ENCODE measurements at places on chromosomes 1 and 21.

- DNase-seq, result no peak
Measured at GRCh38 chr1:162906485-162906884, 45.5 kb upstream of the CCDC190 start.

DNA sequence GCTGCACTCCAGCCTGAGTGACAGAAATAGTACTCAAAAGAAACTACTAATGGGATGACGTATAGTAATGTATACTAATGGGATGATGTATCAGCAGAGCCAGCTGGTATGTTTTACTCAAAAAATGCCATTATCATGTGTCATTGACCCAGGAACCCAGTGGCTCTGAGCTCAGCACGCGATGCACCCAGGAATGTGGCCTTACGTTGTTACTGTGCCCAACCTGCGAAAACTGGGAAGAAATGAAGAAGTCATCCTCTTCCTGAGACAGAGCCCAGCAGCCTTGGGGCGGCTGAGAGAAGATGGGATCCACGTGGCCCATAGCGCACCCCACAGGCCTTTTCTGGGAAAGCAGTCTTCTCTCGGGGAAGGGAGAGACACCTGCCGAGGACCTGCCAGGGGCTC, 8.8 kb downstream of the UBE2J2 start:
- DNase-seq, result peak; percentile 94

GRCh38 chr1:247336390-247336789, 4.7 kb upstream of the ZNF496 start:
- no peak for DNase-seq

DNA sequence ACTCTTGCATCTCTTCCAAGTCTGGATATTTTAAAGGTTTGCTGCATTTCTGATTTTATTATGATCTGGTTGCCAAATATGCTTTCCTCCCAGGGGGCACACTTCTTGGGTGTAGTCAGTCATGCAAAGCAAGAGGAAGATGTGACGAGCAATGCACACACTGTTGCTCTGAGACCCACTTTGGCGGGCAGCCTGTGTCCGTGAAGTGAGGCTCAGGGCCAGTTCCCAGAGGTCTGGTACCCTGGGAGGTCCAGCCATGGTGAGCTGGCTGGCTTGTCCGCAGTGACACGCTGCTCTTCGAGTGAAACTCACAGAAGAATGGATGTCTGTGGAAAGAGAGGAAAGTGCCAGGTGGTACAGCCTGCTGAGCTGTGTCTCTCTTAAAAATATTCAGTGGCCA, 52.8 kb upstream of the EDN2 start:
- DNase-seq, result no peak

DNA sequence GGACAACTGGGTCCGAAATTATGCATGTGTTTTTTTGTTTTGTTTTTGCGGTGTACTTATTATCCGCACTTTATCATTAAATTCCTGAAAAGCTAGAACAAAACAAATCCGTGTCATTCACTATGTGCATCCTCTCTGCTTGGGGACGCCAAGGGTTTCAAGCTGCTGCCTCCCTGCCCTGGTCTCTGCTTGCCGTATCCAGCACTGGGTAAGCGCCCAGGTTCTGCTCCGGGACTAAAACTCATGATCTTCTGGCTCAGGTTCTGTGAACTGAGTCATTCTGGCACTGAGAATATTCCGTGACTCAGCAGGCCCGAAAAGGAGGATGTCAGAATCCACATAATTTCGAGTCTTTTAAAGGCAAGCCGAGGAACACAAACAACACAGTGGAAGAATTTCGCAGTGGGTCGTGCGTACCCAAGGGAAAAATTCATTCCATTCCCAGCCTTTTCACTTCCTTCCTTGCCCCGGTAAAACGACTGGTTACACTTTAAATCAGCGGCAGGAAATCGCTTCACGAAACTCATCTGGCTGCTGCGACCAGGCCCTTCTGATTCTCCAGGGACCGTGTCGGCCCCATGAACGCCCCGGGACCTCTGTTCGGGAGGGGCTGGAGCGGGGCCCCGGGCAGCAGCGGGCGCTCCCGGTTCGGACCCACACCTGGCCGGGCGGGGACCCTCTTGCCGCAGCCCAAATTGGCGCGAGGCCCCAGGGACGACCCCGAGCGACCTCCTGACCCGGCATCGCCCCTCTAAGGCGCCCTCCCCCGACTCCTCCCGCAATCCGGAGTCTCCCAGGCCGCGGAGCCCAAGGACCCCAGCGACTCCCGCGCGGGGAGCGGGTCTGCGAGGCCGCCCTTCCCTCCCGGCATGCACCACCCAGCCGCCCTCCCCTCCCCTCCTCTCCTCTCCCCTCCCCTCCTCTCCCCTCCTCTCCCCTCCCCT, 746 bp upstream of the LAMC1 start:
- DNase-seq, result peak; percentile 89

DNA sequence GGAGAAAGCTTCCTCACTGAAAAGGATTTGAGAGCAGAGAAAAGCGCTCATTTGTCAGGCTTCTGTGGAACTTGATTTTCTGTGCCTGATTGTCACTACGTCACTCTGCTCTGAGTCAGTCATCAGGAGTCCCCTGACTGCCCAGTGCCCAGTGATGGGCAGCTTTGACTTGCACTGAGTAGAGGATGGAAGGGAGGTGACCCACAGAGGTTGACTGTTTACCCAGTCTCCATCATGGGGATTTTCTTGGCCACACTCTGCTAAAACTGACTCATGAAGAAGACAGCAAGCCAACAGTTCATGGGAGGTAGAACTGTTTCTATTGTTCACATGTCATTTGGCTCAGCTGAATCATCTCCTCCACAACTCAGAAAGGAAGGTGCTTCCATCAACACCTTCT, 82.1 kb upstream of the DUSP10 start:
- DNase-seq, result no peak

DNA sequence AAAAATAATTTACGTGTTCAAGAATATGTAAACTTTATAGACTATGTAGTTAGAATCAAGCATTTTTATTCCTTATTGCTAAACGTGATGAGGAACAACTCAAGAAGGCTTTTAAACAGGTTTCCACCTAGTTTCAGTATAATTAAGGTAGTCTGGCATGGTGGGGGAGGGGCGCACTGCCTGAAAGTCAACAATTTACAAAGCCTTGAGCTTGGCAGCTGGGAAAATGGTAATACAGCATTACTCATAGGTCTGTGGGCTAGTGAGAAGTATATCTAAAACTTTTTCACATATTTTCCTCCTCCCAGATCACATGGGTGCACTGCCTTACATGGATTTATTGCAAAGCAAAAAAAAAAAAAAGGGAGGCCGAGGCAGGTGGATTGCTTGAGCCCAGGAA, 75.2 kb downstream of the EVI5 start:
- peak; percentile 66 for DNase-seq

DNA sequence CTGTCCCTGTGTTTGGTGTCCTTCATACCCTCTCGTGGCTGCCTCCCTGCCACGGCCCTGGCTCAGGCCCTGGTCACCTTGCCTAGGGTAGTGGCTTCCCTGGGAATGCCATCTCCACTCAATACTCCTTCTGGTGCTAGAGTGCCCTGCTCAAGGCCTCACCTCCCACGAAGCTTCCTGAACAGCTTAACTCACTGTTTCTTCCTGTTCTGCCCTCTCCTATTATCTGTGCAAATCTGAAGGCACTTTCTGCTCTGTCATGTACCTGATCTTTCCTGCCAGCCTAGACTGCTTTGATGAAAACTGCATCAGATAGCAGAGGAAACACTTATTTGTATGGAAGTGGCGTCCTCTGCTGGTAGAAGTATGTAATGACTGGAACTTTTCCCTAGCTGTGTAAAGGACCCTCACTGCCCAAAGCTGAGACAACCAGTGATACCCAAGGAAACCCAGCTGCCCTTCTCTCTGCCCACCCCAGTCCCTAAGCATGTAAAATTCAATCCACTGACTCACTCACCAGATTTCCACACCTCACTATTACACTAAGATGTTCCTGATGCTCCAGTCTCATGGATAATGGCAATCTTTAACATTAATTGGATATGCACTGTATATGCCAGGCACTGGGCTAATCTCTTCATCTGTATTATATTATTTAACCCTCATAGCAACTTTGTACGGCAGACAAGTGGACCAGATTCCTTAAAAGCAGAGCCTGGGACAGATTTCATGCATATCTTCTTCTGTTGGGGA, 36.2 kb upstream of the BTG2 start:
- DNase-seq, result peak; percentile 73

DNA sequence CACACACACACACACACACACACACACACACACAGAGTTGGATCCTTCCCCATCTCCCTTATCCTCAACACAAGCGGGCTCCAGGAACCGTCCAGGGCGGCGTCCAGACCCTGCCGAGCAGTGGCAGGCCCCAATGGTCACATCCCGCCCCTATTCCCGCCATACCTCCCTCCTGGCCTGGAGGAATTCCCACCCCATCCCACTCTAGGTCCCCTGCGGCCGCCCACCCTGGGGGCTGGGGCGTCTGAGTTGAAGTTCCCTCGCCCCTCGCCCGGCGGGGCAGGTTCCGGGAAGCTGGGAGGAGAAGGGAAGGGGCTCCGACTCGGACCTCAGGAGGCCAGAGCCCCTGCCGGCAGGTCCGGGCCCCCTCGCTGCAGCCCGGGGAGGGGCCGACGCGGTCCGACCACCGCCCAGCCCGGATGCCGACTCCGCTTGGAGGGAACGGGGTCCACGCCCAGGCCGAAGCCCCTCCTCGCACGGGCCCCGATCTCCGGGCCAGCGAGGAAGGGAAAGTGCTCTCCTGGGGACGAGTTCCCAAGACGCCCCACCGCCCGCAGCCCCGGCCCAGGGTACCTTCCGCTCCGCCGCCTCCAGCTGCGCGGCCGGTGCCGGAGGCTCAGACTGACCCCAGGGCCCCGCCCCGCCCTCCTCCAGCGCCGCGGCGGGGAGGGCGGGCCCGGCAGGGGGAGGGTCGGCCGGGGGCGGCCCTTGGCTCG, at the start of gene RHOC:
Gene RHOC (minus strand): TSS at position 623 of the 716 bp plus-strand sequence. CDS start 3,328 bp downstream, outside the sequence.
- DNase-seq, result peak; percentile 91

DNA sequence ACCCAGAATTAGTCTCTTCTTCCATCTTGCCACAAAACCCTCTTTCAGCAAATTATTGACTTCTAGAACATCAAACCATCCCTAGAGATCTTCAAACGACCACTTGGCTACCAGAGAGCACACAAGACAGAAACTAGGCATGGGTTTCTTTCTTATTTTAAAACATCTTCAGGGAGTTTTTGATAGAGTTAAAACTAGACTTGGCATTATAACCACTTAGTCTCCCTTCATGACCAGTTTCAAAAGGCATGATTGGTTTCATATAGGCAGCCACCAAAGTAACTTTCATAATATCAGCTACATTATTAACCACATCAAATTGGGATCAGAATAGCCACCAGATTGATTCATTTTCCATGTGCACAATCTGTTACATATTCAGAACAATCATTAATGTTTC, 368.4 kb upstream of the GREM2 start:
- no peak for DNase-seq

DNA sequence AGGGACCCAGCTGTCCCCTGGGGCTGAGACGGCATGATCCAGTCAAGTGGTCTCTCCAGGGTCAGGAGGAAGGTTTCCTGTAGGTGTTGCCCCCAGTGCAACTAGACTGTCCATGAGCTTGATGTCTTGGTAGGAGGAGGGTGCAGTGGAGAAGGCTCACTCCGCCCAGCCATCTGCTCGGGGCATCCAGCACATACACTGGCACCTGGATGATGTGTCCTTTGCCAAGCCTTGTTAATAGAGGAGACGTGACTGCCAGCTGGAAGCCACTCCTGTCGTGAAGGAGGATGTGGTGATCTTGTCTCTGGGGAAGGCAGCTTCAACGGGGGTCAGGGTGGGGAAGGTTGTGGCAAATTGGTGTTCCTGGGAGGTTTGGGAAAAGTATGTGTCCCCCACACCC, 6.2 kb downstream of the DISP3 start:
- no peak for DNase-seq

DNA sequence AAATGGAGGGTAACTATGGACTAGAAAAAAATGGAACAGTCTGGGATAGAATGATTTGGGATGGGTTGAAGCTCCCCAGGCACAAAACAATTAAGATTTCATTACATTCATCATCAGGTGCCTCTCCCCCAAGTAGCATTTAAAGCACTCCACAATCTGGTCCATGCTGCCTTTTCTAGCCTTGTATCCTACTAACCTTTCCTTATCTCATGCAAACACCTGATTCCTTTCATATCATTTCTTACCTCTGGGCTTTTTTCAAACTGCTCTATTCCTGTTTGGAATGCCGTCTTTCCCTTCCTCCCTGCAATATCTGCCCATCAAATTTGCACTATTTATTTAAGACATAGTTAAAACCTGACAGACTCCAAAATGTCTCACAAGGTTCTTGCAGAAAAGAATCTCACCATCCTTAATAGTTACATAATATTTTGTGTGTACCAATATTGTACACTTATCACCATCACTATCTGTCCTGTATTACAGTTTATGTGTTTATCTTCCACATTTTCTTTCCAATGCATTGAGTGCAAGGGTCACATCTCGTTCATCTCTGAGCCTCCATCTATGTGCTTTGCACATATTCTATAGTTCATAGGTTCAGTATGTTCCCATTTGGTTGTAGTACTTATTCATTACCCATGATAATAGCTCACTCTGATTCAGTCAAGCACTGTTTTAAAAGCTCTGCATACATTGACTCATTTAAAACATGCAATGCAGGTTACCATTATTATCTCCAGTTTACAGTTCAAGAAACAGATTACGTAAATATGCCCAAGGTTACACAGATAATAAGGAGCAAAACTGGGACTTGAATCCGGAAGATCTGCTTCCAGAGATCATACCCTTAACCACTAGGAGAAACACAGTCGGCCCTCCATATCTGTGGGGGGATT, 16.1 kb upstream of the SHCBP1L start:
- no peak for DNase-seq

GRCh38 chr1:38746941-38747600, 112.5 kb downstream of the RRAGC start:
- no peak for DNase-seq

- peak; percentile 31 for DNase-seq
Measured at GRCh38 chr1:116504308-116505156, 66.3 kb downstream of the CD58 start.

- peak; percentile 84 for DNase-seq
Measured at GRCh38 chr1:50977575-50978143, 7.6 kb downstream of the CDKN2C start.

GRCh38 chr1:87331365-87332241, 2.9 kb downstream of the LMO4 start:
- peak; percentile 53 for DNase-seq

GRCh38 chr1:23756676-23757075, 13.4 kb downstream of the ELOA start:
- DNase-seq, result peak; percentile 51

GRCh38 chr1:18649693-18650370, 19.2 kb downstream of the PAX7 start:
- DNase-seq, result no peak

- no peak for DNase-seq
Measured at GRCh38 chr1:187067160-187067559, 238.4 kb downstream of the PLA2G4A start.

- DNase-seq, result no peak
Measured at GRCh38 chr1:115912116-115912515, 64.2 kb upstream of the SLC22A15 start.

DNA sequence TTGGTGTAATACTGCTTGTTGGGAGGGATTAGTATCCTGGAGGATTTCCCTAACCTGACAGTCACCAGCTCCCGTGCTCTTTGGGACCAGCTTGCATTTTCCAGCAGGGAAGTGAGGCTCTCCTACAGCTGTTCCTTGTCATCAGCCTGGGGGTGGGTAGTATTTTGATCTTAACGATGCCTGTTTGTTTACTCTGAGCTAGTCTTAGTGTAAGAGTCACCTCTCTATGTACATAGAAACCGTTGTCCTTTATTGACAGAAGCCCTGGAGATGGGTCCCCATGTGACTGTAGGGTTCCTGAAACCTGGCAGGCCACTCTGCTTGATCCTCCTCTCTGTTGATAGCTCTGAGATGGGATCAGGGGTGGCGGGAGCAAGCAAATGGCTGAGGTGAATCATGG, 58.0 kb downstream of the ACP6 start:
- no peak for DNase-seq

GRCh38 chr1:201331166-201331565, 46.3 kb downstream of the TNNT2 start:
- DNase-seq, result no peak

Measured in AG08396 (cell line).